ENCODE measurements at places on chromosomes 3 and 15. TPM values are rescaled to one million over a fixed set of nuclear protein-coding genes. Genes with fewer than 3 reads are reported as not detected.

Gene RTP1
- total RNA-seq, result not detected

Gene SKOR1
- total RNA-seq, result 2.0 TPM

Gene SLC9C1
- not detected for total RNA-seq

Gene SLC2A2
- total RNA-seq, result not detected

Gene SAXO2
- 0.83 TPM for total RNA-seq

Gene ACY1
- 13.8 TPM for total RNA-seq

Gene ANKUB1
- not detected for total RNA-seq

Gene GTF2E1
- total RNA-seq, result 10.9 TPM

Gene C3orf49
- total RNA-seq, result not detected

Gene UBXN7
- total RNA-seq, result 82.0 TPM

Gene FBXW12
- total RNA-seq, result 0.25 TPM

Gene CLDN1
- not detected for total RNA-seq

Gene GOLGA8Q
- 4.1 TPM for total RNA-seq

Gene DUOX1
- total RNA-seq, result 0.20 TPM

Gene SHC4
- total RNA-seq, result 0.20 TPM

Gene TGM4
- total RNA-seq, result not detected

Gene CFAP100
- not detected for total RNA-seq

Gene MNS1
- not detected for total RNA-seq

Gene SPATA12
- not detected for total RNA-seq

Gene AGBL1
- total RNA-seq, result not detected

Gene SLC9A9
- 27.2 TPM for total RNA-seq

Gene NRROS
- total RNA-seq, result 32.5 TPM

Gene CTXND1
- not detected for total RNA-seq

Gene SPSB4
- not detected for total RNA-seq

Gene FAM174B
- total RNA-seq, result 0.88 TPM

Gene FAM43A
- total RNA-seq, result 35.2 TPM

Gene MKRN3
- 1.8 TPM for total RNA-seq

Gene TRIM69
- 20.1 TPM for total RNA-seq

Gene ALAS1
- 17.0 TPM for total RNA-seq

Gene TBC1D2B
- total RNA-seq, result 83.5 TPM
